ENCODE measurements at places on chromosomes 2 and 18.

GRCh38 chr18:69402533-69402989 is 1.9 kb downstream of the DOK6 start:
- DNase-seq, result no peak

DNA sequence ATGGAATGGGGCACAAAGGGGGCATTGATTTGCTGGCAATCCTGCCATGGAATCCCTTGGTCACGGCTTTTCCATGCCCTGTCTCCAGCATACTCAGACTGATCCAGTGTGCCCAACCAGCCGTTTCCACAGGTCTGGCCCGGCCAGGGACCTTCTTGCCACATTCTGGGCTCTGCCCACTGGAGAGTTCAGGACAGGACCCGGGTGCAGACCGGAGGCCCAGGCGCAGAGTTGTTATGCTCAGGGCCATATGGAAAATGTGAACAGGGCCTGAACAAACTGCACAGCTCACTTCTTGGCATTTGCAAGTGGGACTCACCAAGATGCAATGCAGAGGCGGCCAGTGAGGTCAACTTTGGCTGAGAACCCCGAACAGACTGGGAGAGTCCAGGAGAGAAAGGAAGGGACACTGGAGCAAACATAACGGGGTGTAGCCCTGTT is 15.6 kb upstream of the ASAP2 start:
- no peak for DNase-seq

- no peak for DNase-seq
These were observed 34.3 kb upstream of the SNED1 start for GRCh38 chr2:240963868-240964703.

- DNase-seq, result peak; percentile 38
These were observed 298.8 kb downstream of the ZNF407 start for GRCh38 chr18:74896390-74896991.

DNA sequence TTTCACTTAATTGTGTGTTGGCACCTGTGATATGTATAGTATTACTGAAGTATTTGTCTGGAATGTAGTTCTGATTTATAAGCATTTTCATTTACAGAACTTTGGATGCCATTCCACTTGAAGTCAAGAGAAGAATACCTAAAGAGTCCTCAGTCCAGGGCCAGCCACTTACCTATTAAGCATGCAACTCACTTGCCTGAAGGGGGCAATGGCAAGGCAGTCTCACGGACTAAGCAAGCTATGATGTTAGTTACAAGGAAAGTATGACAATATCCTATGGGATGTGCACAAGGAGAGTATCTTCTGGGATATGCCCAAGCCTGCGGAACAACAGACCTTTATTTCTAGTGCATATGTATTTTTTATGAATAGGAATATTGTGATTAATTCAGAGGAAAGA is 369.4 kb upstream of the GCFC2 start:
- DNase-seq, result no peak

GRCh38 chr2:64612575-64613195 is 41.0 kb downstream of the SERTAD2 start:
- DNase-seq, result no peak

GRCh38 chr2:15517793-15518192 is 43.3 kb downstream of the NBAS start:
- no peak for DNase-seq

Measured in ACHN (cell line).